ENCODE measurements at places on chromosomes 7 and 10.

- DNase-seq, result no peak
Measured at GRCh38 chr10:132870426-132870825, 71.9 kb downstream of the CFAP46 start.

DNA sequence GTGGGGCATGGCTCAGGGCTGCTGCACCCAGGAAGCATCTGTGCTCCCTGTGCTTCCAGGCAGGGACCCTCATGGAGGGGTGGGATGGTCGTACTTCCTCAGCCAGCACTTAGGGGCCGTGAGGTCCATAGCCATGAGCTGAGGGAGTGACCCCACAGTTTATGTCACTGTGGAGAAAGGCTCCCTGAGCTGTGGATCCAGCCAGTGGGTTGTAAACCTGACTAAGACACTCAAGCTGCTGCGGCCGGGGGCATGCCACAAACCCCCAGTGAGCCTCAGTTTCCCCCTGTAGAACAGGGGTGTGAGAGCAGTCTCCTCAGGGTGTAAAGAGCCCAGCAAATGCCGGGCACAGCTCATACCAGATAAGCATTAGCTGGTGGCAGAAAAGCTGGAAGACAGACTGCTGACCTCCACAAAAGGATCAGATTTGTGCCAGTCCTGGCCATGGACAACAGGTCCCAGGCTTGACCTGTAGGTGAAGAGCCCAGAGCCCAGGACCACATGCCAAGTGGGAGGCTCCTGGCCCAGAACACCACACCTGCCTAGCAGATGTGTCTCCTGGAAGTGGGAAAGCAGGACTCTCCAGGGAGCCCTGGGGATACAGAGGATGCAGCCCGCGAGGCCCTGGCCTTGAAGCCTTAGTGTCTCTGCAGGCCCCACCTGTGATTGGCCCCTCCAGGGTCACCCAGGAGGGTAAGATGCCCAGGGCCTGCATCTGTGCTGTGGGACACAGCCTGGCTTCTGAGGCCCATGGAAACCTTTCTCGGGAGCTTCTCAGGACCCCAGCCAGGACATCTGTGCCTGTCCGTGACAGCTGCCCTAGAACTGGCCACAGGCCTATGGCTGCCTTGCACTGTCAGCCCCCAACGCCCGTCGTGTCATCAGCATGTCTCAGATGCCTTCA, 78.1 kb upstream of the RET start:
- DNase-seq, result no peak

- no peak for DNase-seq
Measured at GRCh38 chr10:124619802-124620490, 124.2 kb downstream of the FAM53B start.

- no peak for DNase-seq
Measured at GRCh38 chr10:133338080-133339071, 1.7 kb upstream of the CALY start.
